ENCODE measurements at places on chromosomes 3 and 15.

DNA sequence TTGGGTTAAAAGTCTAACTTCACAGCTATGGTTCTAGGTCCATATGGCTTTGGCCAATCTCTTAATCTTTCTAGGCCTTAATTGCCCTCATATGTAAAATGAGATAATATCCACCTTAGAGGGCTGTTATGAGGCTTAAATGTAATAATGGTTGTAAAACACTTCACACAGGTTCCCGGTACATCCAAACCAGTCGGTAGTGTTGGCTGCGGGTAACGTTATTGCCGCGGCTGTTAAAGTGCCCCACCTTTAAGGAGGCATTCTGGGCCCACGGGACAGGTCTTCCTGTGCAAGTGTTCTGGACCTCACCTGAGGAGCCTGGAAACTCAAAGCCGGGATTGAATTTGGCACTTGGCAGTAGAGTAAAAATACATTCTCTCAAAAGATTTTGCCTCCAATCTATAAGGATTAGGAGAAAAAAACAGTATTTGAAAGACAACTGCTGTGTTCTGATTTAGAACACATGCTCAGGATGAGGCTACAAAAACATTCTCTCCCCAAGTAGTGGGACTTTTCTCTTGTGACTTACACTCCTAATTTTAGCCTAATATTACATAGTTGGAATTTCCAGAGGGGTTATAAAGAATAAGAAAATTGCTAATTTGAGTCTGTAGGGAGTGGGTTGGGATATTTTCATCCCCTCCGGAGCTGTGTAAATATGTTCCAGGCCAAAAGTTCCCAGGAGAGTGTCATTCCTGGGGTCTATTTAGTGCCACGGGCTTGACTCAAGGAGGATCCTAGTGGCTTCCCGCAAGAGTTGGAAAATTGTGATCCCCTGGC lies 44.9 kb upstream of the TSEN2 start:
- no peak for DNase-seq

- no peak for DNase-seq
Observed at GRCh38 chr15:84104853-84105252, 130.7 kb upstream of the GOLGA6L4 start.

GRCh38 chr3:151227266-151227806 lies 24.3 kb upstream of the GPR171 start:
- no peak for DNase-seq

DNA sequence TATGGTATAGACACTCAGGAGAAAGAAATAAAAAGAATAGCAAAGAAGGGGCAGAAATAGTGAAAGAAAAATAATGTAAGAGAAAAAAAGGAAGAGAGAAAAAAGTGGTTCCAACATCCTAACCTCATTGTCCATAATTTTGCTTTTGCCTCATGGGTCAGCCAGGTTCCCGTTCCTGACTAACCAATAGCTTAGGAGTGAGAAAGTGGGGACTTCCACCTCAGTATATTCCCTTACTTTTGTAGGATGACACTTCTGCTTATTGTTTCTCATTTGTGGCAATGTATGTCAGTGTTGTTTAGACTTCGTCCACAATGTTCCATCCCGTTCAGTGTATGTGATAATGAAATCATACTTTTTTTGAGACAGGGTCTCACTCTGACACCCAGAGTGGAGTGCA lies 9.3 kb upstream of the SLC12A8 start:
- no peak for DNase-seq

GRCh38 chr15:31508656-31509055 lies 182.0 kb downstream of the KLF13 start:
- DNase-seq = no peak

- DNase-seq = no peak
Observed at GRCh38 chr15:66960519-66960918, 104.9 kb upstream of the SMAD3 start.

- DNase-seq = no peak
Observed at GRCh38 chr3:146130881-146131371, 30.1 kb downstream of the PLOD2 start.

GRCh38 chr15:35944945-35945585 lies 399.1 kb upstream of the DPH6 start:
- DNase-seq = no peak

DNA sequence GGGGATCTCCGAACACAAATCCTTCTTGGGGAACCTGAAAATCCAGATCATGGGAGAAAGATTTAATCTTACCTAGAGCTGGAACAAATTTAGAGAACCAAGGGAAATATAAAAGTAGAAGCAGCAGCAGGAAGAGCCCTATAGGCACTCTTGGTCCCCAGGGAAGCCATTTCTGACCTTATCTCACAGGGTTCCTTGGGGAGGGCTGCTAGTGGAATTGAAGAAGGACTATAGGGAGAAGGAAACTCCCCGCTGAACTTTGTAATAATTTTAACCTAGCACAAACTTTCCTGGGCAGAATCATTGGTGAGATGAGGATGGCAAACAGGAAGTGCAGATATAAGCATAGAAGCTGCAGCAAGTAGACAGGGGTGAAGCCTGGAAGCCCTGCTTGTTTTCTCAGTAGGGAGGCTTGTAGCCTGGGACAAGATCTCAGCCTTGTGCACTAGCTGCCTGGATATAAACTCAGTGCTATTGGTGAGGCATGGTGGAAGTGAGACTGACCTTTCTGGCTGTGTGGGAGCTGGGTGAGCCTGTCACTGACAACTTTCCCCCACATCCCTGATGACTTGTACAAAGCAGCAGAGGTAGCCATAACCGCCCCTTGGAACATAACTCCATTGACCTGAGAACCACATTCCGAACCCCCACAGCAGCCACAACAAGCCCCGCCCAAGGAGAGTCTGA lies 343.0 kb upstream of the TGFBR2 start:
- DNase-seq = no peak

DNA sequence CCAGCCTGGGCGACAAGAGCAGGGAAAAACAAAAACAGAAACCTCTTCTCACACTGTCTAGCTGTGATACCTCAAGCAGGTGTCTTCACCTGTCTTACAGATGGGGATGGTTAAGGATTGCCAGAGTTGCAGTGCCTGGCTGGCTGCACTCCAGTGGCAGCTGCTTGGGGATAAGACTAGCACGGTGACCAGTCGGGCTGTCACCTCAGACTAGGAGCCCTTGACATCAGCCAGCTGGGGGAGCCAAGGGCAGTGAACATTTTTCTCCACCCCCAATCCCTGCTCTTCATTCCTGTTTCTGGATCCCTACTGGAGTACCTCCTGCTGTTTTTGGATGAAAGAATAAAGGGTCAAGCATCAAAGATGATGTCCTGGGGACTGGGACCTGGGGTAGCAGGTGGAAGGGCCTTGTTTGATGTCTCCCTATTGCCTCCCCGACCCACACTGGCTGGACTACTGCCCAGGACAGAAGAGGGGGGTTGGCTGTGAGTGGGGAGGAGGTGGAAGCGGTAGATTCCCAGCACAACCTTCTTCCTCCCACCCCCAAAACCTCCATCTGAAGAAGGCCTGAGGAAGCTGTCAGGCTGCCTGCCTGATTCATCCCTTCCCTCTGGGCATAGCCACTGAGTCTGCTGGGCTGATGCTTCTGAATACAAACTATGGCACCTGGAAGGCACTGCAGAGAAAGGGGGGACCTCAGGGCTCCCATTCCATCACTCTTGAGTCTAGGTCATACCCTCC lies 7.0 kb upstream of the CPNE9 start:
- DNase-seq = no peak
